Liver (tissue), 10 donors: ENCODE measurements at places on chromosomes 11 and 22. TPM values are rescaled to one million over a fixed set of nuclear protein-coding genes. Genes with fewer than 3 reads are reported as not detected.

DNA sequence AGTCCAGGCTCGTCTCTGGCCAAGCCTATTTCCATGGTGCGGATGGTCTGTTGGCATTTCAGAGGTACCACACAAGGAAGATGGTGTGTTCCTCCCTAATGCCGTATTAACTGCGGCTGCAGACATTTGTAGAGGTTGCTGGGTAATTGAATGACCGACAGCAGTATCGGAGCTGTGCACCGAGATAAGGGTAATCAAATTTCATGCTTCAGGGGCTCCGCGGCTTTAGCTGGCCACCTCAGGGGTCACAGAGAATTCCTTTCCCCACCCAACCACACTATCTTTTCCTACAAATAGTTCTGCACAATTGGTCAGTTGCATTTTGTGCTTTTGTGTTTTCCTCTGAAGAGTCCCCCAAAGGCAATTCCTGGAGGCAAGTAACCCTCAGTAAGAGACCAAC lies 297.4 kb downstream of the OPCML start:
- no peak overlapping the region for H3K4me3 ChIP-seq
- DNase-seq = no peak
- peaks cover 5% of the 10 kb centered on the region for H3K27me3 ChIP-seq
- no peaks in the 10 kb centered on the region for H3K4me1 ChIP-seq
- no peaks in the 10 kb centered on the region for H3K36me3 ChIP-seq

DNA sequence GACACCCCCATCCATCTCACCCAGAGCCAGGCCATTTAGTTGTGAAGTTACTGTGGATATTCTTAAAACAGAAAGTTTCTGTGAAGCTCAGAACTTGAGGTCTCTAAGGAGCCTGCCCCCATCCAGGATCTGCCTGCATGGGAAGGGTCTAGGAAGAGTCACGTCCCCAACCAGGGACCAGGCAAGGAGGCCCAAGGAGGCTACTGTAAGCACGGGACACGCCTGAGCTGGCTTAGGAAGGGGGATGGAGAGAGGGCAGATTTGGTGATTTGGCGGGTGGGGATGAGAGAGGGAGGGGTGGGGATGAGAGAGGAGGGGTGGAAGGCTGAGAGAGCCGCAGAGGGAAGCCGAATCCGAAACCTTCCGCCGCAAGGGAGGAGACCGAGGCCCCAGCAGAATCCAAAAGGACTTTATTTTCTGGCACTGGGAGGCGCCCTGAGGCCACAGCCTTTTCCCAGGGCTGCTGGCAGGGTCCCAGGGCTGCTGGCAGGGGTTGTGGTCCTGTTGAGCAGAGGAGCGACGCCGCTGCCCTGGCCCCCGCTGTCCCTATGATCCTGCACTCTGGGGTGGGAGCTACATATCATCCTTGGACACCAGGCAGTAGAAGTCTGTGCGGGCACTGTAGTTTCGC lies 9.4 kb downstream of the SIGIRR start:
- H3K36me3 ChIP-seq = no peaks in the 10 kb centered on the region
- H3K27ac ChIP-seq = peak overlapping the region; percentile 65
- peak overlapping the region; percentile 74 for H3K4me3 ChIP-seq
- DNase-seq = no peak

DNA sequence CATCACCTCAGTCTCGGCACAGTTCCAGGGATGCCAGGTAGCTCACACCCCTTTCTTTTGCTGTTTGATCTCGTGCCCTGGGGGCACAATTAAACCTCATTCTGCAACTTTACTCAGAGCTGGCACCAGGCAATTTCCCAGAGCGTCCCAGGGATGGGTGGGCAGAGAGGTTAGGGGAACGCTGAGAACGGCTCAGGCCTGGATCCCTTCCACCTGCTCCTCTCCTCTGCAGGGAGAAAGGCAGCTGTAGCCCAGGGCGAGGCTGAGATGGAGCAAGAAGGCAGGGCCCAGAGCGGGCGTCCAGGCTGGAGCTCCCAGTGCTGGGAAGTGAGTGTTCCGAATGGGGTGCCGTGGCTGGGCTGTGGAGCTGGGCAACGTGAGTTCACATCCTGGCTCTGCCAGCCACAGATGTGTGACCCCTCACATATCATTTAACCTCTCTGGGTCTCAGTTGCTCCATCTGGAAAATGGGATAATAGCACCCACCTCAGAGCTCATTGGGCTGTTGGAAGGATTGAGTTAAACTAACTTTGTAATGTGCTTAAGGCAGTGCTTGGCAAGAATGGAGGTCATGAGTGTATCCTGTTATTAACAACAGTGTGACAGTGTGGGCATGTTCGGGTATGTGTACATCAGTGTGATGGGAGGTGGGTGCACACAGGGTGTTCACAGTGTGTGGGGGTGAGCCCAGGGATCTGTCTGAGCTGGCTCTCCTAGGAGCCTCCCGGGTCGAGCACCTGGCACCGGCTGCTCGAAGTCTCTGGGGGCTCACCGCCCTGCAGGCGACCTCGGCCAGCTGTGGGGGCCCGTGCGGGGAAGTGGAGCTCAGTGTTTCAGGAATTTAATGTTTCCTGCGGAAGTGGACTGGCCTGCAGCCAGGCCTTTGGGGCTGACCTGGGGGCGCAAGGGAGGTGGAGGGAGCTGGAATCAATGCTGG lies 15.5 kb downstream of the OTUB1 start:
- no peaks in the 10 kb centered on the region for H3K27me3 ChIP-seq
- no peak overlapping the region for H3K27ac ChIP-seq
- H3K36me3 ChIP-seq = peaks cover 15% of the 10 kb centered on the region
- no peak overlapping the region for H3K4me3 ChIP-seq

- peaks cover 6% of the 10 kb centered on the region for H3K36me3 ChIP-seq
- no peak overlapping the region for H3K4me3 ChIP-seq
- H3K4me1 ChIP-seq = peaks cover 26% of the 10 kb centered on the region
- no peak for DNase-seq
Measured at GRCh38 chr22:36350751-36351594, 36.8 kb downstream of the MYH9 start.

- H3K36me3 ChIP-seq = no peaks in the 10 kb centered on the region
- no peaks in the 10 kb centered on the region for H3K27me3 ChIP-seq
- H3K4me1 ChIP-seq = no peaks in the 10 kb centered on the region
- DNase-seq = no peak
- H3K27ac ChIP-seq = no peak overlapping the region
Measured at GRCh38 chr11:91630916-91631673, 593.5 kb upstream of the FAT3 start.

GRCh38 chr11:1078191-1078601 lies 3.5 kb downstream of the MUC2 start:
- no peaks in the 10 kb centered on the region for H3K36me3 ChIP-seq
- H3K4me3 ChIP-seq = no peak overlapping the region

- no peak overlapping the region for H3K4me3 ChIP-seq
- no peak for DNase-seq
- H3K4me1 ChIP-seq = peaks cover 51% of the 10 kb centered on the region
- H3K36me3 ChIP-seq = peaks cover 10% of the 10 kb centered on the region
Measured at GRCh38 chr11:12222055-12222792, 111.8 kb downstream of the MICAL2 start.

GRCh38 chr22:43652845-43653244 lies 159.3 kb downstream of the EFCAB6 start:
- no peak for DNase-seq
- H3K4me3 ChIP-seq = no peak overlapping the region
- no peaks in the 10 kb centered on the region for H3K4me1 ChIP-seq
- no peaks in the 10 kb centered on the region for H3K36me3 ChIP-seq
- H3K27ac ChIP-seq = no peak overlapping the region

DNA sequence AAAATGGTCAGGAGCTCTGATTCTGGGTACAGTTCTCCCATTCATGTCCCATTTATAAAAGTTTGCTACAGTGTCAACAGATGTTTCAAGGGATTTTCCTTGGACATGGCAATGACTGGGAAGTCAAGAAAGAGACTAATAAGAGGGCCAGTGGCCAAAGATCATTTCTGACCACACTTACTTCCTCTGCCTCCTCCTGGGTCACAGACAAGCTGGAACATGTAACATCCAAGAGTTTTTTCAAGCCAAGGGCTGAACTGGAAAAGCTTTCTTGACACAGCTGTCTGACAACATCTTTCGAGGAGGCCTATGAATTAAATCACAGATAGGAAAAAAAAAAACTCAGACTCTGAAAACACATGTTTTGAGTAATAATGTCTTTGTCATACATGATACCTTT lies 8.7 kb downstream of the COMMD9 start:
- H3K4me3 ChIP-seq = no peak overlapping the region
- H3K4me1 ChIP-seq = peaks cover 2% of the 10 kb centered on the region
- peaks cover 2% of the 10 kb centered on the region for H3K36me3 ChIP-seq
- H3K27ac ChIP-seq = no peak overlapping the region

DNA sequence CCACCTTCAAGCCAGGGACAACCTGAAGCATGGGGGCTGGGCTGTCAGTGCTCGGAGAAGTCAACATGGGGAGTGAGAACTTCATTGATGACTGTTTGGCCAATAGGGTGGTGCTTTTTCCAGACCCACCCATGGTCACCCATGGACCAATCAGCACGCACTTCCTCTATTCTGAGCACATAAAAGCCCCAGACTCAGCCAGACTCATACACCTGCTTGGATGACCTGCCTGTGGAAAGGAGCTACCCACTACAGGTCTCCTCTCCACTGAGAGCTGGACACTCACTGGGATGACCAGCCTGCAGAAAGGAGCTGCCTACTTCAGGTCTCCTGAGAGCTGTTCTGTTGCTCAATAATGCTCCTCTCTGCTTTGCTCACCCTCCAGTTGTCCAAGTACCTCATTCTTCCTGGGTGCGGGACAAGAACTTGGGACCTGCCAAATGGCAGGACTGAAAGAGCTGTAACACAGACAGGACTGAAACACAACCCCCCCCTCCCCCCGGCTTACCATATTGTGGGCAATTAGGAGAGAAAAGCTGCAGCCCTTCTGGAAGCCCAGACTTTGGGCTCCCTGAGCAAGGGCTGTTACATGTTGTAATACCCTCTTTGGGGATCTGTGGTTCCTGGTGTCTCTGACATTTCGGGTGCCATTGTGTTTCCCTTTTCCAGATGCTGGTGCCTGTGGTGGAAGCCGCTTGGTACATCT lies 44.4 kb upstream of the WNT11 start:
- H3K4me3 ChIP-seq = no peak overlapping the region
- no peak for DNase-seq
- H3K36me3 ChIP-seq = no peaks in the 10 kb centered on the region
- no peaks in the 10 kb centered on the region for H3K27me3 ChIP-seq
- no peaks in the 10 kb centered on the region for H3K4me1 ChIP-seq

DNA sequence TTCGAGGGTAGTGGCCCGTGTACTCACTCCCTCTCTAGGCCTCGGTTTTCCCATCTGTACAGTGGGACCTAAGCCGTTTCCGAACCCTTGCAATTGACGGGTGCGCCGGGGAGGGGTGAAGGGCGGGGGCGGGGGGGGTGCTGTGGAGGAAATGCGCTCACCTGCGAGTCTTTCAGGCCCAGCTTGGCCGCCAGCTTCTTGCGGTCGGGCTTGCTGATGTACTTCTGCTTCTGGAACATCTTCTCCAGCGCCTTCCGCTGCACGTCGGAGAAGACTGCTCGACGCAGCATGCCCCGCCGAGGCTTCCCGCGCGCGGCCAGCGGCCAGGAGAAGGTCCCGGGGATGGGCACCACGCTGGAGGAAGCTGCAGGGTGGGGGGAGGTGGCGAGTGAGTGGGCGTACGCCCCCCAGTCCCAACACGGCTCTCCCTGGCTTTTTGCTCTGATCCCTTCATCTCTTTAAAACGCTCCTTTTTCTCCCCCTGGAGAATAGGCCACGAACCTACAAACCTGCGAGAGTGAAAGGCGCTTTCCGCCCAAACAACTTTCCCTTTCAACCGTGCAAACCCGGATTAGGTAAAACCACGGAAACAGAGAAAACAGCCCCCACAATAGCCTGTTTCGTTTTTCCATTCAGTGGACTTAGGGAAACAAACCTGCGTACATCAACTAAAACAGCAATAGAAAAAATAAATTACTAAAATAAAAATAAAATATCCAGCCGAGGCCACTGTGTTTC lies 3.2 kb downstream of the DBX1 start:
- peaks cover 42% of the 10 kb centered on the region for H3K27me3 ChIP-seq
- H3K4me3 ChIP-seq = peak overlapping the region; percentile 34
- no peaks in the 10 kb centered on the region for H3K36me3 ChIP-seq
- peaks cover 8% of the 10 kb centered on the region for H3K4me1 ChIP-seq
- H3K27ac ChIP-seq = no peak overlapping the region

DNA sequence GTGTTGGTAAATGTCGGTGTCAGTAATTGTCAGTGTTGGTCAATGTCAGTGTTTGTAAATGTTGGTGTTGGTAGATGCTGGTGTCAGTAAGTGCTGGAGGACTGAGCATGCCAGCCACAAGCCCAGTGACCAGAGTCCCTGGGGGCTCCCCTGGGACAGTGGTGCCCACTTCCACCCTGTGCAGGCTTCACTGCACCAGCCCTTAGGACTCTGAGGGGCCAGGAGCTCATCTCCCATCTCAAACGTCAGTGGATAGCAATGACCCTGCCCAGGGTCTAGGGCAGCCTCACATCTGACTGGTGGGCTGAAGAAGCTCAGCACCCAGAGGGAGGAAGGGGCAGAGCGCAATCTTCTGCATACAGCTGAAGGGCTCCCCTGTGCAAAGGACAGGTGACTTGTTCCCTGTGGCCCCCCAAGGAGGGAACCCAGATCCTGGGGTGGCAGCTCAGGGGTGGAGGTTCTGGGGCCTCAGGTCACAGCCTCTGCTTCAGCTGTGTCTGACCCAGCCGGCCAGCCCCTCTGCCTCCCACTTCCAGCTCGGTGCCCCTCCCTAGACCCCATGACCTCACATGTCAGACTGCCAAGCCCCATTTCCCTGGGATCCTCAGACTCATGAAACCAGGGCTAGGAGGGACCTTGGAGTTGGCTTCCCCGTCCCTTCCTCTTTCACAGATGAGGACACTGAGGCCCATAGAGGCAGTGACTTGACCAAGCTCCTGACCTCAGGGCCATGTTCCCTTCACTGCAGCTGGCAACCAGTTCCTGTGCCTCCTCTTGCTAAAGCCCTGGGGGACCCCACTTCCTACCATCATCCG lies 138.4 kb downstream of the CRYBB2 start:
- peaks cover 20% of the 10 kb centered on the region for H3K36me3 ChIP-seq
- H3K27ac ChIP-seq = no peak overlapping the region
- no peaks in the 10 kb centered on the region for H3K27me3 ChIP-seq

- no peaks in the 10 kb centered on the region for H3K27me3 ChIP-seq
- no peak overlapping the region for H3K27ac ChIP-seq
- H3K4me1 ChIP-seq = peaks cover 4% of the 10 kb centered on the region
- DNase-seq = no peak
- H3K4me3 ChIP-seq = no peak overlapping the region
Measured at GRCh38 chr11:110755941-110756340, 43.7 kb upstream of the ARHGAP20 start.

GRCh38 chr11:33158596-33159275 lies 2.5 kb downstream of the CSTF3 start:
- no peaks in the 10 kb centered on the region for H3K36me3 ChIP-seq
- H3K27me3 ChIP-seq = no peaks in the 10 kb centered on the region
- no peak overlapping the region for H3K27ac ChIP-seq
- DNase-seq = no peak

GRCh38 chr11:78365381-78365792 lies 52.2 kb downstream of the GAB2 start:
- H3K27ac ChIP-seq = no peak overlapping the region
- H3K4me1 ChIP-seq = no peaks in the 10 kb centered on the region
- no peak overlapping the region for H3K4me3 ChIP-seq
- DNase-seq = no peak
- no peaks in the 10 kb centered on the region for H3K36me3 ChIP-seq
- no peaks in the 10 kb centered on the region for H3K27me3 ChIP-seq

The GLYAT gene
- total RNA-seq = 5.6 TPM

The GSTT2 gene
- total RNA-seq = 0.92 TPM

The CCDC87 gene
- total RNA-seq = 0.14 TPM

The SYT9 gene
- 5.4 TPM for total RNA-seq

The ANO1 gene
- 7.8 TPM for total RNA-seq

The NXPE1 gene
- not detected for total RNA-seq

The ENTHD1 gene
- not detected for total RNA-seq
